Ascending aorta (tissue), 2 donors: ENCODE measurements at places on chromosomes 16 and 17.

DNA sequence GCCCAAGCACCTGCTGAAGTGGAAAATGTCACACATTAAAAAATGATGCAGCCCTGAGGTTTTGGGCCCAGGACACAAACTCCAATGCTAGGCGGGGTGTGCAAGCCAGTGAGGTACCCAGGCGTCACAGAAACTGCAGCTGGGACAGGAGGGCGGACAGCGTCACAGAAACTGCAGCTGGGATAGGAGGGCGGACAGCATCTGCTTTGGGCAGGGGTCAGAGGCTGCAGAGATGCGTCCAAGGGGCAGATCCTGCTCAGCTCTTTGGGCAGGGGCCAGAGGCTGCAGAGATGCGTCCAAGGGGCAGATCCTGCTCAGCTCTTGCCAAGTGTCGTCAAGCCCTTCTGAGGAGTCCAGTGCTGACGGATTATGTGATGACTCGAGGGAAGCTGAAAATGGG, 43.9 kb upstream of the RCVRN start:
- no peak for DNase-seq

- DNase-seq: no peak
These were observed 288.9 kb upstream of the C16orf82 start for GRCh38 chr16:26777821-26778220.

DNA sequence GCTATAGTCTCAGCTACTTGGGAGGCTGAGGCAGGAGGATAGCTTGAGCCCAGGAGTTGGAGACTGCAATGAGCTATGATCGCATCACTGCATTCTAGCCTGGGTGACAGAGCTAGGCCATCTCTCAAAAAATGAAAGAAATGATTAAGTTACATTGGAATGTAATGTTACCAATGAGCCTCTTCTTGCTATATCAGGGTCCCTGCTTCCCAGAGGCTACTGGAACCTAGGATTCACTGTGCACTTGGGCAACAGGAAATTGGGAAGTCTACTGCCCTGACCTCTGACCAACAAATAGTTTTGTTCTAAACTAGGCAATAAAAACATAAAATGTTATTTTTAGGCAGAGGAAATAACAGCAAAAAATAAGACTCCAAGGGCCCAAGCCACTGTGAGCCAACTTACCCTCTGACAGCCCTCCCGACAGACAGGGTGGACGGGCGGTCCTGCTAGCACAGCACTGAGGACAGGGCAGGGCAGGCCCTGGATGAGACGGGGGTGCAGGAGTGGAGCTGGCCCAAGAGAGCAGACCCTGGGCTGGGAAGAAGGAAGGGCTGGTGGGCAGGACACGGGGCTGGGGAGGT, 27.5 kb downstream of the NSMCE1 start:
- peak; percentile 65 for DNase-seq

DNA sequence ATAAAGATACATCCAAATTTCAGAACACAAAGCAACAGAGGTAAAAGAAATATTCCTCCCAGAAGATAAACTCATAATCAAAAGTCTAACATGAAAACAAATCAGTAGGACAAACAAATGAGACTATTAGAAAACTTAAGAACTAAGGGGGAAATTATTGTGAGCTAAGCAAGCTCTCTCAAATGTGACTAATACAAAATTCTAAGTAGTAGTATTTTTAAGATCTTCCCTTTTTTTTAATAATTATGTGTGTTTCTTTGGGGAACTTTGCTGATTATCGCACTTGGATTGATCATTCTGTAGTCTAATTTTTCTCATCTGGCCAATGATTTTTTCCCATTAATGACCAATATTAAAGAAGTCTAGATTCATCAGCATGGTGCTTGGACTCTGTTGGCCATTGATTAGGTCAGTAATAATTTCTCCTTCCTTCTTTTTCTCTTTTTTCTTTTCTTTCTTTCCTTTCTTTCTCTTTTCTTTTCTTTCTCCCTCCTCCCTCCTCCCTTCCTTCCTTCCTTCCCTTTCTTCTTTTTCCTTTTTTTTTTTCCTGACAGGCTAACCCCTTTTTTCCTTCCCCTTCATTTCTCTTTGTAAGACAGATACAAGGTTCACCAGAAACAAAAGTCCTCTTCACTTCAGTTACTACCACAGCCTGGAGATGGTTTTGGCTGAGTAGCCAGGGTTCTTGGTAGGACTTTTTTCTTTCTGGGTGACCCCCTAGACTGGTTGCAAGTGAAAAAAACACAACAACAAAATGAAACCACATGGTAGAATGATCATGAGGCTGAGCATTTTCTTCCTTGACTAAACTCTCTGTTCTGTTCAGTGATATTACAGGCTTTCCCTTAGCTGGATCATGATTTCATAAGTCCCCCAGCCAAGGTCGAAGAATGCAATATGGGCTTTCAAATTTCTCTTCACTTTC, 2.9 kb upstream of the ABCA6 start:
- no peak for DNase-seq

GRCh38 chr16:2779978-2780898, 3.2 kb upstream of the ELOB start:
- peak; percentile 42 for DNase-seq

DNA sequence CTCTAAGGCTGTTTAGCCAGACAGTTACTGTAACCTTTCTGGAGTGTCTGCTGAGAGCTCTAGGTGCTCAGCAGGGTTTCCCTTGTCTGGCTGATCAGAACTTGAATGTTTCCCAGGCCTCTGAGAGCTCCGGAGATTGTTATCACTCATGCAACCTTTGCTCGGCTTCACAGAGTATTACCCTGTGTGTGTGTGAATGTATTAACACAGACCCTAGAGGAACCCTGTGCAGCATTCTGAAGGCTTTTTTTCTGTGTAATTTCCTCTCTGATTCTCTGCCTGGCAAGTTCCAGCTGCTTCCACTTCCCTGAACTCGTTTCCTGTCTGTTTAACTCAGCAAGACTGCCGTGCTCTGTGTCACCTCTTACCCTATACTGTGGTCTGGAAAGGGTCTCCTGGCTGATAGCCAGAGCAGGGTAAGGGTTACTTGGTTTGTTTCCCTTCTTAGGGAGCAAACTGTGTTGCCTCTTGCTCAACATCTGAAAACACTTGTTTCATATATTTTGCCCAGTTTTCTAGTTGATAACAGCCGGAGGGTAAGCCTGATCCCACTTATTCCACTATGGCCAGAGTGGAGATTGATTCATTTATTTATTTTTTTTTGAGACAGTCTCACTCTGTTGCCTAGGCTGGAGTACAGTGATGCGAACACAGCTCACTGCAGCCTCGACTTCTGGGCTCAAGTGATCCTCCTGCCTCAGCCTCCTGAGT, 21.7 kb downstream of the PRMT7 start:
- no peak for DNase-seq

- no peak for DNase-seq
These were observed 2.2 kb upstream of the KRT33A start for GRCh38 chr17:41352597-41353366.

DNA sequence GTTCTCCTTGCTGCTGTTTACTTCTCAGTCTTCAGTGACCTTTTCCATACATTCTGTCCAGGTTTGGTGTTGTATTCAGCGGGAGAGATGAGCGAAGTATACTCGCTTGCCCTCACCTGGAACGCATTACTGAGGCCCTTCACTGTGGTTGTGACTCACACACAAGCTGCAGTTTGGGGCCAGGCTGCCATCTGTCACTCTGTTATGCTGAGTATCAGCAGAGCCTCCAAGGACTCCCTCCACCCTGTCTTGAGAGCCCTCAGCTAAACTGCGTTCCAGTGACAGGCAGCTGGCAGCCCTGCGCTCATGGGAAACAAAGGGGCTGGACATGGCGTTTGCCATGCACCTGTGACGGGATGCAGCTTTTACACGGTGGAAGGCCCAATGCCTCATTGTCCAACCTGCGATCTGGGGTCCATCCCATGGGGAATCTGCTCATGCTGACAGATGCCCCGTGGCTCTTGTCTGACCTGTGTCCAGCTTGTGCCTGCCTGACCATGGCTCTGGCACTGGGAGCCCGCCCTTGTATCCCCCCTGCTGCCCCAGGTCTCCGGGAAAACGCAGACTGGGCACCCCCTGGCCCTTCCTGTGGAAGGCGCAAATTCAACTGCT, 6.5 kb upstream of the ZNF778 start:
- DNase-seq: no peak

DNA sequence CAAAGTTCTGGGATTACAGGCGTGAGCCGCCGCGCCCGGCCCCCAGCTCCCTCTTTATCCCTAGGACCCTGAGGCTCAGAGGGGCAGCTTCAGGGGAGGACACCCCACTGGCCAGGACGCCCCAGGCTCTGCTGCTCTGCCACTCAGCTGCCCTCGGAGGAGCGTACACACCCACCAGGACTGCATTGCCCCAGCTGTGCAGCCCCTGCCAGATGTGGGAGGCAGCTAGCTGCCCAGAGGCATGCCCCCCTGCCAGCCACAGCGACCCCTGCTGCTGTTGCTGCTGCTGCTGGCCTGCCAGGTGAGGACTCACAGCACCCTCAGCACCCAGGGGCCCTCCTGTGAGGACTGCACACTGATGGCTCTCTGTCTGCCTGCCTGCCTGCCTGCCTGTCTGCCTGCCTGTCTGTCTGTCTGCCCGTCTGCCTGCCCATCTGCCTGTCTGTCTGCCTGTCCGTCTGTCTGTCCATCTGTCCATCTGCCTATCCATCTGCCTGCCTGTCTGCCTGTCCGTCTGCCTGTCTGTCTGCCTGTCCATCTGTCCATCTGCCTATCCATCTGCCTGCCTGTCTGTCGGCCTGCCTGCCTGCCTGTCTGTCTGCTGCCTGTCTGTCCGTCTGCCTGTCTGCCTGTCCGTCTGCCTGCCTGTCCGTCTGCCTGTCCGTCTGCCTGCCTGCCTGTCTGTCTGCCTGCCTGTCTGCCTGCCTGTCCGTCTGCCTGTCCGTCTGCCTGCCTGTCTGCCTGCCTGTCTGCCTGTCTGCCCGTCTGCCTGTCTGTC, 5.0 kb downstream of the GCGR start:
- no peak for DNase-seq

GRCh38 chr17:67831268-67831667, 6.0 kb downstream of the BPTF start:
- no peak for DNase-seq

- DNase-seq: no peak
These were observed 167.5 kb downstream of the RAB11FIP4 start for GRCh38 chr17:31558748-31559583.

DNA sequence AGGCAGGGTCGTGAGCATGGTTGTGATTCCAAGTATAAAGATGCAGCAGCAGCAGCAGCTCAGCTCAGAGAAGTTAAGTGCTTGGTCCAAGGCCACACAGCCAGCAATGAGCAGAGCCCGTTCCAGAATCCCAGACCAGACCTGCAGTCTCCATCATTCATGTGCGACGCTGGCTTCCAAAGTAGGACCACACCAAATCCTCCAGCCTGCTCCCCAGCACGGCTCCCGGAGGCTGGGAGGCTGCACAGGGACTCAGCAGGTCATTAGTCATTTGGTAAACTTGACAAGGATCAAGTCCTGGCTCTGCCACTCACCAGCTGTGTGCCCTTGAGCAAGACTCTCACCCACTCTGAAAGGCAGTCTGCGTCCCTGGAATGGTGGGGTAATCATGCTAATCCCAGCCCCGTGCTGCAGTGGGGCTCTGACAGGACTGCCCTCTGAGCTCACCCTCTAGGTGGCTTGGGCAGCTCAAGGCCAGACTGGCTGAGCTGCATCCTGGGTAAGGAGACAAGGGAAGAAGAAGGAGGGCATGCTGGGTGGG, 95.1 kb upstream of the TMEM132E start:
- DNase-seq: no peak

DNA sequence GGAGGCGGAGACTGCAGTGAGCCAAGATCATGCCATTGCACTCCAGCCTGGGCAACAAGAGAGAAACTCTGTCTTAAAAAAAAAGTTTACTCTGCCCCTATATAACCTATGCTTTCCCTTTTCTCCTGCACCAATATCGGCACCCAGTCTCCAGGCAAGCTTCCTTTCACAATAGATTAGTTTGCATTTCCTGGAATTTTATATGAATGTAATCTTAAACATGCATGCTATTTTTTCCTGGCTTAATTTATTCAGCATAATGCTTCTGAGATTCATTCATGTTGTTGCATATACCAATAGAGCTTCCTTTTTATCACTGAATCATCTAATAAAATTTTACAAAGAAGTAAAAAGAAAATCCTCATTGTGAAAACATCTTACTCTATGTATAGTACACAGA, 59.4 kb downstream of the USP32 start:
- no peak for DNase-seq

DNA sequence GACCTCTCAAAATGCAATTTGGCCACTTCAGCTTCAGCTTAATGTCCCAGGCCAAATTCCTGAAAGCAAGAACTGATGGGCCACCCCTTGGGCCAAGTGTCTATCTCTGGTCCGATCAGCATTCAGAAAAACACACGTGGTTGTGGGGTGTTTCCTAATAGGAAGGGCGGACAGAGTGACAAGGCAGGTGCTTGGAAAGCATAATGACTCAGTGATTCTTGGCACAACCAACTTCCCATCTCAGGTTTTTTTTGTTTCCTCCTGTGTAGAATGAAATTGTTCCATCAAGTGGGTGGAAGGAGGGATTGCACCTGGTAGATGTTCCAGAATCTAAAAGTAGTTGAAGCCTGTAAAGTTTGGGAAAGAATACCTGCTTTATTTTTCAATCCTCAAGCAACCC, 155.6 kb downstream of the HS3ST2 start:
- no peak for DNase-seq

GRCh38 chr16:77062878-77063675, 127.9 kb upstream of the MON1B start:
- no peak for DNase-seq

DNA sequence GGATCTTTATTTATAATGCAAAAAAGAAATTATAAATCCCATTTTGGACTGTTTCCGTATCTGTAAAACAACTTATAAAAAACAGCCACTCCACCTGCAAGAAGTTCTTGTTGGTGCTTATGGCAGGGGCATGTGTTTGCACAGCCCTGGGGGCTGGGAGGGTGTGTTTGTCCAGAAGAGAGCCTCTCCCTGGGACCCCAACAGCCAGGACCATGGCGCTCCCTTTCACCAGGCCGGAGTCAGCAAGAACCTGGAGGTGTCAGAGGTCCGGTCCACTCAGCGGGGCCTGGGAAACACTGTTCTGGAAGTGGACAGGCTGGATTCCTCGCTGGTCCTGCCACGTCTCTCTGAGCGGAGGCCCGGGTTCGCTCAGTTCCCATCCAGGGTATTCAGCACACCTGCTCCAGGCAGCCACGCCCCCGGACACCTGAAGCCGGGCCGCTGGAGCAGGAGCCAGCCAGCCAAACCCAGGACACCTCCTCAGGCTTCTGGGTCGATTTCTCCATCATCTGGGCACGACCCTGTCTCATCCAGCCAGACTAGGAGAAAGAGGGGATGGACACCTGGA, 18.9 kb upstream of the GINS2 start:
- no peak for DNase-seq

DNA sequence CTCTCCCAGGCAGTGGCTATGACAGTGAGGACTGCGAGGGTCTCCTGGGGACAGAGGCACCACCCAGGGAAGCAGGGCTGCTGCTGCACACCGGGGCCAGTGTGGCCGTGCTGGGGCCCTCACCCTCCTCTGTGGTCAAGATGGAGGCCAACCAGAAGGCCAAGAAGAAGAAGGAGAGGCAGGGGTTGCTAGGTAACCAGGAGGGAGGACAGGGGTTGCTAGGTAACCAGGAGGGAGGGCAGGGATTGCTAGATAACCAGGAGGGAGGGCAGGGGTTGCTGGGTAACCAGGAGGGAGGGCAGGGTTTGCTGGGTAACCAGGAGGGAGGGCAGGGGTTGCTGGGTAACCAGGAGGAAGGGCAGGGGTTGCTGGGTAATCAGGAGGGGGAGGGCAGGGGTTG, 55.2 kb downstream of the ACTG1 start:
- no peak for DNase-seq

- DNase-seq: no peak
These were observed 169.8 kb downstream of the PITPNC1 start for GRCh38 chr17:67546578-67547527.
